ENCODE measurements at places on chromosomes 12 and 14. TPM values are rescaled to one million over a fixed set of nuclear protein-coding genes. Genes with fewer than 3 reads are reported as not detected.

DNA sequence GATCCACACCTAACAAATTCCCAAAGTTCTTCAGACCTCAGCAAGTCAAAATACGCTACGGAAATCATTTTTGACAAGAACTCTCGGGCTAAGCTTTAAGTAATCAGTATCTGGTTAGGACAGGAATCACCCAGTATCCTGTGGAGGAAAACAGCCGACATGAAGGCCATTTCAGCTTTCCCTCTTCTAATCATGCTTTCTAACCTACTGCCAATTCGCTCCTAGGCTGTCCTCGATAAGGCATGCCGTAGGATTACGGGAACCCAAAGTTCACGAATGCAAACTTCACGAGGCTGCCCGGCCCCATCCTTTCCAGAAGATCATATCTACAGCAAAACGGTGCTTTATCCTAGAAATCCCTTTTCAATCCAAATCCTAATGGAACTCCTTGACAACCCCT lies 81.8 kb upstream of the PTPRB start:
- peaks cover 17% of the 10 kb centered on the region for H3K27me3 ChIP-seq
- no peaks in the 10 kb centered on the region for H3K36me3 ChIP-seq
- DNase-seq, result no peak
- no peak overlapping the region for H3K4me3 ChIP-seq
- peaks cover 3% of the 10 kb centered on the region for H3K4me1 ChIP-seq

DNA sequence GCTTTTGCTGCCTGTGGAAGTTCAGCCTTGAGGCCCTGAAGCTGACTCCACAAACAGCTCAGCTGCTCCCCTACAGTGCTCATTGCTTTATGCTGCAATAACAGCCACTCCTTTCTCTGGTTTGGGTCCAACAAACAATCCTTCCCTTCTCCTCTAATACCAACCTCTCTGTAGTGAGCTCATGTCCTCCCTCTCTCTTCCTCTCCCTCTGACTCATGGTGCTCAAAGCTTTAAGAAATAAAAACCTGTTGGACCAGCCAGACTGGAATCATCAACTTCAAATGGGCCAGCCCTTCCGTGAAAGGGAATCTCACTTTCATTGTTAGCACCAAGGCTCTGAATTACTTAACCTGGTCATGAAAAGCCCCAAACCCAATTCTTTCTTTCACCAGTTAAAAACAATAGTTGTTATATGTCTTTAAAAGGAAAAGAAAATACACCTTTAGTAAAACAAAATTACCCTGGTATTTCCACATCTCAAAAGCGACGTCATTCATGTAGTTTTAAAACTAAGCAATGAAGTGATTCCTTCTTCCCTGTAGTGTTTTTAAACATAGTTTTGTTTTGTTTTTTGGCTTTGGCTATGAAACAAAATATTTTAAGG lies 126.4 kb downstream of the DUSP6 start:
- H3K4me3 ChIP-seq, result peak overlapping the region; percentile 23
- H3K4me1 ChIP-seq, result peaks cover 39% of the 10 kb centered on the region
- no peak for DNase-seq
- H3K36me3 ChIP-seq, result peaks cover 9% of the 10 kb centered on the region

DNA sequence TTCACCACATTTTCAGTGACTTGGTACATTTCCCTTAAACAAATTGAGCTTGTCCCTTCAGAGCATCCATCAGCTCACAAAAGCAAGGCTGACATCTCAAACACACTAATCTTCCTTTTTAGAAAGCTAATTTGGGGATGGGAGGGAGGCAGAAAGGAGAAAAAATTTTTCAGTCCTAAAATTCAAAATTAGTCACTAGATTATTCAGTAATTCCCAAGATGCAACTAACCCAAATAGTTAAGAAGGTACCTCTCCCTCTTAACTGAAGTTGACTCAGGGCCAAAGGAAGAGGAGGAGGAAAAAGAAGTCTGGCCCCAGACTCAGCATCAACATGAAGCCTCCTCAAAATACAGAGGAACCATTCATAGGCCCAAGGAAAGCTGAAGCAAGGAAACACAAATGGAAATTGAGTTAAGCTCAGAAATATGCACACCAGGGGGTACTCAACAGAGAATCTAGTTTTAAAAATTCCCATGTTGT lies 21.7 kb downstream of the CBX5 start:
- H3K4me3 ChIP-seq, result peak overlapping the region; percentile 41
- H3K36me3 ChIP-seq, result peaks cover 16% of the 10 kb centered on the region
- DNase-seq, result no peak
- H3K27me3 ChIP-seq, result no peaks in the 10 kb centered on the region
- peaks cover 22% of the 10 kb centered on the region for H3K4me1 ChIP-seq

DNA sequence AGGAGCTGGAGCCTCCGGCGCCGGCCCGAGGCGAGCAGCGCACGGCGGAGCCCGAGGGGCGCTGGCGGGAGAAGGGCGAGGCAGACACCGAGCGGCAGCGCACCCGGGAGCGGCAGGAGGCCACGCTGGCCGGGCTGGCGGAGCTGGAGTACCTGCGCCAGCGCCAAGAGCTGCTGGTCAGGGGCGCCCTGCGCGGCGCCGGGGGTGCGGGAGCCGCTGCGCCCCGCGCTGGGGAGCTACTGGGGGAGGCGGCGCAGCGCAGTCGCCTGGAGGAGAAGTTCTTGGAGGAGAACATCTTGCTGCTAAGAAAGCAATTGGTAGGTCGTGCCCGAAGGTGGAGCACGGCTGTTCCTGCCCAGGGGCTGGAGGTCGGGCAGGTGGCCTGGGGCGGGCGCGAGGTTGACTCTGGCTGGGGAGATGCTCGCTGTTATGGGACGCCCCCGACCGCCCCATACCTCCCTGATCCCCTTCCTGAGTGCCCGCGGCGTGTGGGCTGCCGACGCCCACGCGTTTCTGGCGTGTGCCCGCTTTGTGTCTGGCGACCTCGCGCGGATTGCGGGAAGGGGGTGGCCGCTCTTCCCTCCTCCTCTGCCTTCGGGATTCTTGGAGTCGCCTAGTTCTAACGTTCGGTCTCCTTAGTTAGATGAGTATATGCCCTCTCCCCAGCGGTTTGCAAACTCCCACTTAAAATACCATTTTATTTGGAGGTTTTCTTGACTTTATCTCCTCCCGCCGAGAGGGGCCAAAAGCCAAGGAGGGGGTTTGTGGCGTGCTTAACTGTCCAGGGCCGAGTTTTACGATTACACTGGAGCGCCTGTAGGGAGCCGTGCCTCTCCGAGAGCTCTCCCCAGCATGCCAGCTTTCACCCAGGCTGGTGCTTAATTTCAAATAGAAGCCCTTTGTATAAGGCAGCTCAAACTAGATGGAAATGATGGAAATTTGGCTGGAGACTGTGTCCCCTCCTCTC lies 752 bp downstream of the DACT1 start:
- peak; percentile 39 for DNase-seq
- peaks cover 61% of the 10 kb centered on the region for H3K27me3 ChIP-seq
- H3K36me3 ChIP-seq, result no peaks in the 10 kb centered on the region
- H3K27ac ChIP-seq, result no peak overlapping the region
- peak overlapping the region; percentile 78 for H3K4me3 ChIP-seq
- peaks cover 26% of the 10 kb centered on the region for H3K4me1 ChIP-seq

DNA sequence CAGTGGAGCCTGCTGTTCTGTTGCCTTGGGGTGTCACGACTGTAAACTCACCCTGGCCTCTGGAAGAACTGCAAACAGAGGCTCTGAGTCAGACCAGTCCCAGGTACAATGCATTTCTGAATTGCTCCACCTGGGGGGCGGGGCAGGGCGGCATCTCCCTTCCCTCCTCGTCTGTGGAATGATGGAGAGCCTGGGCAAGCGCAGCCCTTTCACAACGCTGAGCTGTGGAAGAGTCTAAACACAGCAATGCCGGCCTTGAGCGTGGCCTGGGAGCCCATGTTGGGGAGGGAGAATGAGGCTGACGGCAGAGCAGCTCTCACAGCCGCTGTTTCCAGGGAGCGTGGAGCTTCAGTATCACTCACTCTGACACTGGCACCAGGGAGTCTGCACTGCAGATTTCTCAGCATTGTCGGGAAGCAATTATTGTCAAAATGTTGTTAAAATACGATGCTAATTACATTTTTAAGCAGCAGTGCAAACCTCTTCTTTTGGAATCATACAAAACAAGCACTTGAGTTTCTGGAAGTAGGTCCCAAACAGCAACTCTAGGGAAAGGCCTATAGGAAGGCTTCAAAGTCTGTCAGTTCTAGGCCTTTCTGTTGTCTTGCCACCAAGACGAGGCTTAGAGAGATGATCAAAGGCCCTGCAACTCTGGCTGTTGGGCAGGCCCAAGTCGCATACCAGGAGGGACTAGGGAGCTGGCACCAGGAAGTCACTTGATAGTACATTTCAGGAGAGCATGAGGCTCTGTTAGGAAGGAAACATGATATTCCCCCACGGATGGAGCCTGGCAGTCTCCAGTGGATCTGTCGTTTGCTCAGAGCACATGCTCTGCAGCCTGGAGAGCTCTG lies 244.0 kb upstream of the FKBP4 start:
- no peak overlapping the region for H3K27ac ChIP-seq
- no peaks in the 10 kb centered on the region for H3K4me1 ChIP-seq

- H3K4me3 ChIP-seq, result no peak within 1 kb of the TSS
- H3K4me1 ChIP-seq, result no peaks in the 10 kb centered on the region
- H3K36me3 ChIP-seq, result no peaks in the 10 kb centered on the region
- no peak within 1 kb of the TSS for H3K27ac ChIP-seq
- peaks cover 28% of the 10 kb centered on the region for H3K27me3 ChIP-seq
Observed at GRCh38 chr12:81077686-81078441, at the start of gene ACSS3. TSS of gene ACSS3 (plus strand) at chr12:81078079. CDS start at chr12:81078121, 42 bp downstream.

GRCh38 chr12:79183926-79184325 lies 319.4 kb downstream of the SYT1 start:
- no peaks in the 10 kb centered on the region for H3K36me3 ChIP-seq
- H3K27me3 ChIP-seq, result no peaks in the 10 kb centered on the region
- H3K27ac ChIP-seq, result no peak overlapping the region
- no peak for DNase-seq
- H3K4me3 ChIP-seq, result no peak overlapping the region
- H3K4me1 ChIP-seq, result peaks cover 1% of the 10 kb centered on the region

DNA sequence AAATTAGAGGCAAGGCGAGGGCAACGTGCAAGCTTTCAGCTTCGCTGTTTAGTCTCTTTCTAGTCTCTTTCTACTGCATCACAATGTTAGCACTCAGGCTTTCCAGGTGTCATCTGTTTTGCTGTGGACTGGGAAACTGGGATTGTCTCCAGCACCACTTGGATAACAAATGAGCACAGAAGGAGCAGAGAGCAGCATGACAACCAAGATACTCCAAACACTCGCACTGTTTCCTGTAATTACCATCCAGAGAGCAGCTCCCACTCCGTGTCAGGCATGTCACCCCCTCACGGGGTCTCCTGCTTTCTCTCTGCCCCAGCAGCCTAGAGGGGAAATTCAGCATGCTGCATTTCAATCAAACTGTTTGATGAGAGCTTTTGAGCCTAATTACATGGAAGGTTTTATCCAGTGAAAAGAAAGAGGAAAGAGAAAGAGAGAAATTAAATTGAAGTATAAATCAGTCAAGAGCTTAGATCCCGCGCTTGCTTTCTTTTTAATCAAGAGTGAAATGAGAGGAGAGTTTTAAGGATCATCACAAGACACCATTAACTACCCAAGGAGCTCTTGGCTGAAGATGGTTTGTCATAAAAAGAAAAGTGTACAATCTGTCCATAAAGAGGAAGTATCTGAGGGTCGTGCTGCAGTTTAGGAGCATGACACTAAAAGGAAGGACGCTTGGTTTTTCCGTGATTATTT lies 917.7 kb downstream of the DIO2 start:
- H3K27me3 ChIP-seq, result no peaks in the 10 kb centered on the region
- DNase-seq, result no peak
- no peaks in the 10 kb centered on the region for H3K4me1 ChIP-seq
- H3K36me3 ChIP-seq, result no peaks in the 10 kb centered on the region

- H3K27ac ChIP-seq, result no peak overlapping the region
- peaks cover 5% of the 10 kb centered on the region for H3K4me1 ChIP-seq
Observed at GRCh38 chr12:118237908-118238307, 102.0 kb downstream of the PEBP1 start.

DNA sequence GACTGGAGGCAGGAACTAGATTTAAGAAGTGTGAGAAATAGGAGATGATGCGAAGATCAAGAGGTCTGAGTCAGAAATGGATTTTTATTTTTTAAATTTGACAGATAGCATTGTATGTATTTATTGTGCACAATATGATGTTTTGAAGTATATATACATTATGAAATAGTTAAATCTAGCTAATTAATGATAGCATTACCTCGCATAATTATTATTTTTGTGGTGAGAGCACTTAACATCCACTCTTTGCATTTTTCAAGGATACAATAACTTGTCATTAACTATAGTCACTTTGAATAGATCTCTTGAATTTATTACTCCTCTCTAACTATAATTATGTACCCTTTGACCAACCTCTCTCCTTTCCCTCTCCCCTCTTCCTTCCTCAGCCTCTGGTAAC lies 3.7 kb downstream of the SMOC1 start:
- DNase-seq, result no peak
- H3K4me1 ChIP-seq, result peaks cover 4% of the 10 kb centered on the region
- H3K4me3 ChIP-seq, result no peak overlapping the region
- no peak overlapping the region for H3K27ac ChIP-seq
- H3K36me3 ChIP-seq, result no peaks in the 10 kb centered on the region

- no peak for DNase-seq
- no peak overlapping the region for H3K27ac ChIP-seq
- H3K4me1 ChIP-seq, result peaks cover 9% of the 10 kb centered on the region
- no peaks in the 10 kb centered on the region for H3K27me3 ChIP-seq
Observed at GRCh38 chr14:98826618-98827017, 445.4 kb downstream of the BCL11B start.

GRCh38 chr12:12975322-12976077 lies 23.5 kb upstream of the GPRC5D start:
- no peaks in the 10 kb centered on the region for H3K27me3 ChIP-seq
- H3K4me1 ChIP-seq, result no peaks in the 10 kb centered on the region
- DNase-seq, result no peak
- H3K4me3 ChIP-seq, result no peak overlapping the region

DNA sequence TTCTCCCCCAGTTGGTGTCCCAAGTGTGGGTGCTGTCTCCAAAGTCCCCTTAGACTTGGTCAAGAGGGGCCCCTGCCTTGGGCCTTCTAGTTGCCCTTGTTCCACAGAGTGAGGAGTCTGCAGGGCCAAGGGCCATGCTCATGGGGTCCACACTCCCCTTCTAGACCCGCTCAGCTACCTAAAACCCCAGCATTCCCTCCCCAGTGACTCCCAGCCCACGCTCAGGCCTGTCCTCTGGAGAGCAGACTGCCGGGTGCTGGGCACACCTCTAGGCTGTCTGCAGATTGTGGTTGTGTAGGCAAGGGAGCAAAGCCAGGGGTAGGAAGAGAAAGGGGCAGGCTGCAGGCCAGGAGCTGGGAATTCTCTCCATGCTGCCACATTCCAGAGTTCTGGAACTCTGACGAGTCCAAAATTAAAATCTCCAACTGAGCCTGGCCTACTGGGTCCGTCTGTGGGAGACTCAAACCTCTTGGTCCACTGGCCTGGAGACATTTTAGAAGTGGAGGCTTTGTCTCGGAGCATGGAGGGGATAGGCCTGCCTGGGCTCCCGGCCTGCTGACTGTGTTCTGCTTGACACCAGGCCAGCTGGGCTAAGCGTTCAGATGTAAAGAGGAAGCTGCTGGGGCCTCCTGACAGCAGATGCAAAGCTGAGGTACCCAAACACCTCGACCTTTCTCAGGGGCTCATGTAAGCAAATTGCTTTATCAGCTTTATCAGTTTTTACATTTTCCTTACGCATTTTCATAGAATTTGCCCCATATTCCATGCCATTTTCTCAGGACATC lies 13.7 kb upstream of the KRT5 start:
- H3K27me3 ChIP-seq, result no peaks in the 10 kb centered on the region
- no peaks in the 10 kb centered on the region for H3K36me3 ChIP-seq
- no peak overlapping the region for H3K27ac ChIP-seq
- no peak overlapping the region for H3K4me3 ChIP-seq

MYH7 gene
- total RNA-seq, result 0.06 TPM

HOXC9 gene
- not detected for total RNA-seq

SCN8A gene
- total RNA-seq, result 0.93 TPM

KRT77 gene
- not detected for total RNA-seq

TAS2R14 gene
- total RNA-seq, result 0.64 TPM

KRT79 gene
- total RNA-seq, result 0.95 TPM

SLC10A1 gene
- not detected for total RNA-seq

AP5M1 gene
- 36.9 TPM for total RNA-seq

NID2 gene
- total RNA-seq, result not detected

KCNA1 gene
- total RNA-seq, result 0.04 TPM

DHH gene
- total RNA-seq, result not detected

Measured in activated naive CD8-positive, alpha-beta T cell treated with anti-CD3 and anti-CD28 coated beads for 36 hours (primary cell).